ENCODE measurements at places on chromosomes 16 and 17.
A peak's percentile ranks its signal among the peaks of the same experiment; 100 is the strongest.

GRCh38 chr17:28071891-28072606 lies 29.6 kb downstream of the NLK start:
- no peak for DNase-seq

- DNase-seq: peak; percentile 96
These were observed at the start of gene PPM1E for GRCh38 chr17:58755577-58756245. PPM1E (plus strand) TSS chr17:58755854.

DNA sequence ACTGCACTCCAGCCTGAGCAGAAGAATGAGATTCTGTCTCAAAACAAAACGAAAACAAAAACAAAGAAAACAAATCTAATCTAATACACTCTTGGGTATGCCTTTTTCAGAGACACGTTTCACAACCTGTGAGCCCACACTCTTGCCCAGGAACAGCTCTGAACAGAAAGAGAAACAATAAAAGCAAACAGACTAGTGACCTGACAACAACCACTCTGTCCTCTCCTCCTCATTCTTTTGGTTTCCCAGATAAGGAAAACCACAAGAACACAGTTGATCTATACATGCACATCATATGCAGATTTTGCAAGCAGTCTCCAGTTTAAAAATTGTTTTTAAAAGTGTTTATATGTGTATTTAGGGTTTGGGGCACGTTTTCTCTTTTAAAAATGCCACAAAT lies 1.3 kb downstream of the MKS1 start:
- DNase-seq: no peak

- DNase-seq: peak; percentile 56
These were observed 167.5 kb downstream of the RAB11FIP4 start for GRCh38 chr17:31558748-31559583.

DNA sequence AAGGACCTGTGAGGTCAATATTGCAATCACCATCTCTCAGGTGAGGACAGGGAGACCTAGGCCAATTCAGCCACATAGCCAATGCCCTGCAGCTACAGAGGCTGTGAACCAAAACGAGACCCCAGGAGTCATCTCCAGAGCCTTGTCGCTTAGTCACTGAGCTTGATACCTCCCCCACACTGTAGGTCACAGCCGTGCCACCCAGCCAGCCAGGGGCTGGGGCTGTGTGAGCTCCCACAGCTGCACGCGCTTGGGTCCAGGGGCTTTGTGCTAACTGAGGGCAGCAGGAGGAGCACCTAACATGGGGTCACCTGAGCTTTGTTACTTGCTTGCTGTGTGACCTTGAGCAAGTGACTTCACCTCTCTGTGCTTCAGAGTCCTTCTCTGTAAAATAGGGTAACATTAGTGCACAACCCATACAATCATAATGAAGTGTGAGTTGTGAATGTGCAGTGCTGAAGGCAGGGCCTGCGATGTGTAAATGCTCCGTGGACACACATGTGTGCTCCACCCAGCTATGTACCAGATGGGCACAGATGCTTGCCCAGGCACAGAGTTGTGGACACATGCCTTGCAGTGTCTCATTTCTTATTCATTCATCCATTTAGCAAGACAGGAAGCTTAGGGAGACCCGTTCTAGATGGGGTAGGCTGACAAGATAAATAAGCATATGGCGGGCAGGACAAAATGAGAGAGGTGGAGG lies 25.9 kb downstream of the SBK1 start:
- no peak for DNase-seq

DNA sequence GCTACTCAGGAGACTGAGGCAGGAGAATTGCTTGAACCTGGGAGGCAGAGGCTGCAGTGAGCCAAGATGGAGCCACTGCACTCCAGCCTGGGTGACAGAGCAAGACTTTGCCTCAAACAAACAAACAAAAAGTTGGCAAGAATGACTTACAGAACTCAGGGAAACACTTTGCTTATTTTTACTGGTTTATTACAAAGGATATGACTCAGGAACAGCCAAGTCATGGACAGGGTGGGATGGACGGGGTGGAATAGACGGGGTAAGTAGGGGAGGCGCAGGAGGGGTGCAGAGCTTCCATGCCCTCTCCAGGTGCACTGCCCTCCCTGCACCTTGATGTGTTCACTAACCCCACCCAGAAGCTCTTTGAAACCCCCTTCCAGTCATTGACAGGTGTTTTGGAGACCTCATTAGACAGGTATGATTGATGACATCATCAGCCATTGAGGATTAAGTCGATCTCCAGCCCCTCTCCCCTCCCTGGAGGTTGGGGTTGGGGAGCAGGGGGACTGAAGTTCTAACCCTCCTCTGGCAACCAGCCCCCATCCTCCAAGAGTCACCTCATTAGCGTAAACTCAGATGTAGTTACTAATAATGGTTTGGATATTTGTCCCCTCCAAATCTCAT lies 41.3 kb upstream of the ZCCHC14 start:
- DNase-seq: no peak

DNA sequence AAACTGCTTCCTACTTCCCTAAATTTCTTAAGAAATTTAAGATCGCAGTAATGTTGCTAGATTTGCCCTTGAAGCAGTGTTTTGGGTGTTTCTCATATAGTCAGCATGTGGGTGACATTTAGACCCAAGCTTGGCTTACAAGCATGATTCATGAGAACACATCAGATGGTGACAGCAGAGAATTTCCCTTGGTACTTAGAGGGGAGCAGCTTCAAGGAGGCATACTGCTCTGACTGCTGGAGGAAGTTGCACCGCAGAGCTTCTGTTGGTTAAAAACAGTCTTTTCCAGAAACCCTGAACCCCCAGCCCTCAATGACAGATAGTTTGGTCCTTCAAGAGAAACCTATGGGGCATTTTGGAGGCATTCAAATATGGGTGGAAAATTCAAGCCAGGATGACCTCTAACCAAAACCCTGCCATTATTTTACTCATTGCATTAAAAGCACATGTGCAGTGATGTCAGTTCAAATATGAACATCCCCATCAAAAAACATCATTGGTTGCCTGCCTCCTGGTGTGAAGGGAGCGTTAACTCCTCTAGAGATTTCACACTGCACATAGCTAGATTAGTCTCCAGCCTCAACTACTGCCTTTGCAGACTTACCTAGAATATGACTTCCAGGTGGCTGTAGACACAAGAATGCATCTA lies 201.5 kb upstream of the CACNG5 start:
- no peak for DNase-seq

DNA sequence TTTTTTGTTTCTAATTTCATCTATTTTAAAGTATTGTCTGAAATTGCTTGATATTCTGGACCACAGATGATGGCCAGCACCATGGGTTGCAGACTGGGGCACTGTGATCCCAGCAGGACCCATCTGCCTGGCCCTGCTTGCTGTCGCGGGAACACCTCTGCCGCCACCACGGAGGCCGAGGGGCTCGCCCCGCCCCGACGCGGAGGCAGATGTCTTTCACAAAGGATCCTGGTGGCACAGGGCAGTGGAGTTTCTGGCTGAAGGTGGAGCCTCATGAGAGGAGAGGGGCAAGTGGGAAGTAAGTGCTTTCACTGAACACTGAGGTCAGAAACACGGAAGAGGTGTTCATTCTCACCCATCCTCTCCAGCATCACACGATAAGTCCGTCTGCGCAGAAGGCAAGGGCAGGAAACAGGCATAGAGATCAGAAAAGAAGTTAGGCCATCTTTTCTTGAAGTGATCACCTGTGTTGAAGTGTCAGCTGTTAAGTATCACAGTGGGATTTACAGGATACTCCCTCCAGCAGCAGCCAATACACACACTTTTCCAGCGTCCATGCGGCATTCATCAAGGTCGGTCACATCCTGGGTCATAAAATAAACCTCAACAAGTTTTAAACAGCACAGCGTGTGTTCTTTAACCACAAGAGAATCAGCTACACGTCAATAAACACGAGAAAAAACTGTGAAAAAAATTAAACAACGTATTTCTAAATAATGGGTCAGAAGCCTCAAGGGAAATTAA lies 194.5 kb downstream of the RPTOR start:
- no peak for DNase-seq

DNA sequence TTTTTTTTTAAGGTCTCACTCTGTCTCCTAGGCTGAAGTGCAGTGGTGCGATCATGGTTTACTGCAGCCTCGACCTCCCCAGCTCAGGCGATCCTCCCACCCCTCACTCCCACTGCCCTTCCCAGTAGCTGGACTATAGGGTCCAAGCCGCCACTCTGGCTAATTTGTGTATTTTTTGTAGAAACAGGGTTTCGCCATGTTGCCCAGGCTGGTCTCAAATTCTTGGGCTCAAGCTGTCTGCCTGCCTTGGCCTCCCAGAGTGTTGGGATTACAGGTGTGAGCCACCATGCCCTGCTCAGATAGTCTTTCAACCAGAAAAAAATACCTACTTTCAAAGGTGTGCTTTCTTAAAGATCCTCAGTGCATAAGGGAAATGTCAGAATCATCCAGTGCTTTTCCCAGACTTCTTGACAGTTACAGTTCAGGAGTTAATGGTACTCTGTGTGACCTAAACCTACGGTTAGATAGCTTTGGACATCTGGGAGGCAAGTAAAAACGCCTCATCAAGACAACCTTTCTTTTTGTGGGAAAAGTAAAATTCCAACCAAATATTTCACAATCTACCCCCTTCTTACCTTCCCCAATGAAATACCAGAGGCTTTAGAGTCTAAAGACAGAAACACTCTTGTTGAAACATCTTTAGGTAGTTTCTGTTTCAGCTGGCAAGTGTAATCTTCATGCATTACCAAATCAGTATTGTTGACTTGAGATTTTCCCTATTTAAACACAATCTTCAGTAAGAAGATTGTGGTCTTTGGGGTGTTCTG lies 6.8 kb downstream of the RSPRY1 start:
- DNase-seq: no peak
